ENCODE measurements at places on chromosomes 2 and 18.
A peak's percentile ranks its signal among the peaks of the same experiment; 100 is the strongest.

- DNase-seq, result no peak
Measured at GRCh38 chr2:105934467-105934866, 189.8 kb downstream of the NCK2 start.

- no peak for DNase-seq
Measured at GRCh38 chr2:28610583-28611201, 114.8 kb downstream of the PLB1 start.

DNA sequence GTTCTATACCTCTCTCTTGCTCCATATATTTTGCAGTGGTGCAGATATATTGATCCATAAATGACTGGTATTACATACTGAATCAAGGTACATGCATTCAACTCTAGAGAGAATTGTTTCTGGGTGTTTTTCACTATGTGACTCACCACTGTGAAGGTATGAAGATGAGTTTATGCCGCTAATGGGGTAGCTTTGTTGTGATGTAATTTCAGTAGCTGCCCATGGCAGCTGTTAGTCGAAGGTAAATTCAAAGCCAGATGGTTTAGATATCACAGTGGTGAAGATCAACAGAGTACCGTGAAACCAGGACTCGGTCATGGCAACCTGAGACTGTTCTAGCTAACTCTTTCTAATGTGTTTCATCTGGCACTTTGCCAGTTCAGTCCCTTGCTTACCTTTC is 50.4 kb downstream of the PKP4 start:
- DNase-seq, result no peak

- no peak for DNase-seq
Measured at GRCh38 chr2:168819050-168819715, 16.7 kb downstream of the NOSTRIN start.

DNA sequence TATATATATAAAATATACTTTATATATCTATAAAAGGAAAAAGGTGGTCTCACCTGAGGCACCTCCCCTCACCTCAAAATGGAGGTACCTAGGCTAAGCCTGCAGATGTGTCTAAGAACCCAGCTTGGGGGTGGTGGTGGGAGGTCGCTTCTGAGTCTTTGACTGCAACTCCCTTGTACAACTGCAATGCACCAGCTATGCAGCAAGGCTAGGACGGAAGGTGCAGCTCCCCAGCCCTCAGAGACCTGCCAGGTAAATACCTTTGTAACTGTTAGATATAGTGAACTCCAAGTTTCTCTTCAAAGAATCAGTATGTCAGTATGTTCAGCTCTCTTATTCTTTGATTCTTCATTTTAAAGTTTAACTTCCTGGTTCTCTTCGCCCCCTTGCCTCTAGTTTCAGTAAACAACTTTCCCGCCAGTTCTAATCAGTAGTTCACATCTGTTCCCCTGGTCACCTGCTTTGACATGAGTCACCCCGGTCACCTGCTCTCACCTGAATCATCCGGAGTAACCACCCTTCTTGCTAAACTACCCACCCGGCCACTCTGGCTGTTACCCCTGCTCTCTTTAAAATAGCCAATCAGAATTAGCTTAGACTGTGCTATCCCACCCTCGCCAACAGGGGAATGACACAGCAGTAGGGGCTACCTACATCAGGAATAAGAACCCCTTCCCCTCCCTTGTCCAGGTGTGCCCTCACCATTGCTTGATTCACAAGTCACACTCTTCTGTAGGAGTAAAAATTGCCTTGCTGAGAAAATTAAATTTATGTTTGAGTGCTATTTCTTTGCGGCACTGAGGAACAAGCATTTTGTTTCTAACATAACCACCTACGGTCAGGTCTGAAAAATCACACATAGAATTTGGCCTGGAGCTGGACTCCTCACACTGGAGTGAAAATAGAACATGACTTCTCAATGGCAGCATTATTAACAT is 24.7 kb upstream of the IMPA2 start:
- no peak for DNase-seq

GRCh38 chr2:70569559-70569958 is 15.9 kb upstream of the TGFA start:
- no peak for DNase-seq

- no peak for DNase-seq
Measured at GRCh38 chr18:75253784-75254183, 43.2 kb downstream of the TSHZ1 start.

DNA sequence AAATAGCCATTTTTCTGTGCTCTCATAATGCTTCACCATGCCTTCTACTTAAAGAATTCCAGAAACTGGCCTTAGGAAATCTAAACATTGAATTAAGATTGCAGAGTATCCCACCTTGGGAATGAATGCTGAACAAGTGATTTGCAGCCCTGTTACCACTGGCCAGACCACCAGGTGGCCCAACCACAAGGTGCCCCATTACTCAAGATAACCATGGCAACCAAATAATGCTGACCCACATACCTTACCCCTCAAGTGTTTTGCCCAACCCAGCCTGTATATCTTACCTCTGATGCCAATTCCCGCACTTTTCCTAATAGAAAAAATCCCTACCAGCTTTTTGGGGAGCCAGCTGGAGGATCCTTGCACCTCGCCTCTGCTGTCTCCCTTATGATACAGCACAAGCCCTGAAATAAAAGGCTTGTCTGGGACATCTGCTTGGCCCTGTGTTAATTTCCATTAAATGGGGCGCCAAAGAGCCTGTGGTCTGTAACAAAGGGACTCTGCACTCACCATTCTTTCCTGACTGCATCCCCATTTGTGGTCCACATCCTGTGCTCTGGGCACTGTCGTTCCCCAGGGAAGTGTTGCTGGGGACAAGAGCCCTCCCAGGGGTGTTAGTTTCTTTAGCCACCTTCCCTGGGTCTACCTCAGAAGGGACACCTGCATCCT is 17.3 kb upstream of the KCNF1 start:
- DNase-seq, result no peak

DNA sequence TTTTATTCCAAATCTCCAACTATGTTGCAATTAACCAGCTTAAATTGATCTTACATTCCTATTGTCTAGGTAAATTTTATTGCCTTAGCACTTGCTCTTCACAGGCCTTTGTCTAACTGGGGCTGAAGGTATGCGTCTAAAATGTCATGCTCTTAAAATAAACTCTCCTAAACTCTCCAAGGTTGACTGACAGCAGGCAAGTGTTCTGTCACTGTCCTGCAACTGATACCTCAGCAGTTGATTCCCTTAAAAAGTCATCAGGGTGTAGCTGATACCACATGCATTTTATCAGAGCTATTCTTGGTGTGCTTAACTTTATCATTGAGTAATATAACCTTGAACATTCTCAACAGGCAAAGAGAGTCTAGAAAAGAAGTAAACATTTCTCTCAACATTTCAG is 680 bp downstream of the TTN start:
- no peak for DNase-seq

GRCh38 chr2:191899410-191899809 is 52.5 kb upstream of the CAVIN2 start:
- DNase-seq, result no peak

- DNase-seq, result peak; percentile 1
Measured at GRCh38 chr18:58640891-58641610, 12.2 kb upstream of the ALPK2 start.

DNA sequence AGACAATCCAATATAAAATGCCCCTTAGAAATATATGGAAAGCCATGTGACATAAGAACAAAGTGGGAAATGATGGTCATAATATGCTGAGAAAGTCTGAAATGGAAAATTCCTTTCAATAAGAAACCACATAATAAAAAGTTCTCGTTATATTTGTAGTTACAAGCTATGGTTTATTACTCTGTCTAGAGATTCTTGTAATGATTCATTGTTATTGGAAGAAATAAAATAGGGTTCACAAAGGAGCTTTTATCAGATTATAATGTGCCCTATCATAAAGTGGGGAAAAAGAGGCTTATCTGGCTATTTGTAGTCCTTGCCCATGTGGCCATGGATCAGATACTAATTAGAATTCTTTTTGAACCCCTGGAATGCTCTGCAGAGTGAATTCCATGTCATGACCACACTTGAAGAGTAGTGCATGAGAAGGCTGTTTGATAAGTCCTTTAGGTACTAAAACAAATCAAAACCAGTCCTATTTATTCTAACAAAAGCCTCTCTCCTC is 420.7 kb upstream of the NRP2 start:
- no peak for DNase-seq

DNA sequence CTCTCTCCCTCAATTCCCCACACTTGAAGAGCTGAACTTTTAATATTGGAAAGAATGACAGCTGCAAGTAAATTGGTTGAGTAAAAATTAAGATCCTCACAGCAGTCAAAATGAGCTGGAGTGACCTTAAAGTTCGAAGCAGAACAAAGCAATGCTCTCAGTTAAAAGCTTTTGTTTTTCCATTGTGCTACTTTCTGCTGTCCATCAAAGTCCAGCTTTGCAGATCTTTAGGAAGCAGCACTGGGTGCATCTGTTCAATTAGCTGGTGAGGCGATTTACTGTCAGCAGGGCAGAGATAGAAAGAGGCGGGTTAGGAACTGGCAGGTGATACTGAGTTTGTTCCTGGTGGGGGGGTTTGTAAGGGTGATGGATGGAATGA is 834.8 kb downstream of the CPS1 start:
- no peak for DNase-seq

DNA sequence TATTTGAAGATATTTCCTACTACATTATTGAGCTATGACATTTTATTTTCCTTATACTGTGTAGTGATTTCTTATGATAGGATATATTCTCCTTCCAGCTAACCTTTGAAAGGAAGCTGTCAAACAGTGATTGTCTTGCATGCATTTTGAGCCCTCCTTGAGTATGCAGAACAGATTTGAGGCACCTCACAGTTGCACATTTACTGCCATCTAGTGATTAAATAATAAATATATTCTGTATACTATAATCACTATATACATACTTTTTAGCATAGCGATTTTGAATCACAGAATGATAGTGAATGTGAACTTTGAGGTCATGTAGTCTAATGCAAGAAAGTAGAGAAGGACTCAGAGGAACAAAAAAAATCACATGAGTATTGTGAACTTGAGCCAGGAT is 268.4 kb upstream of the CDH19 start:
- DNase-seq, result no peak

- DNase-seq, result no peak
Measured at GRCh38 chr2:12618576-12618975, 98.2 kb upstream of the TRIB2 start.

GRCh38 chr2:172273910-172274571 is 153.3 kb upstream of the ITGA6 start:
- DNase-seq, result no peak

- no peak for DNase-seq
Measured at GRCh38 chr2:72933646-72934151, 16.4 kb downstream of the EMX1 start.

DNA sequence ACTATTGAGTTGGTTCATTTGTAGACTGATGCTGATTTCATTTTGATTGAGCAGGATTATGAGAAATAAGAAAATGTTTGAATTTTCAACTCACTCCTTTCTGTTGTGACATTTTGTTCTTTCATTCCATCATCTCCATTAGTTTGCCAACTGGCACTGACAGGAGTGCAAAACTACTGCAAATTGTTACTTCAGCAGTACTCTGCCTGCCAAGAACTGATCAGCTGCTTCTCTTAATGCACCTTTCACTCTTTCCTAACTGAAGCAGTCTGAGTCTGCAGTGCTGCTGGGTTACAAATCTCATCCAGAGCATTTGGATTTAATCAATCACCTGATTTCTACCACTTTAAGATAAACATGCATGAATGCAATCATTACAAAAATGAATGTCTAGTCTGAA is 70.9 kb downstream of the TMEFF2 start:
- no peak for DNase-seq

DNA sequence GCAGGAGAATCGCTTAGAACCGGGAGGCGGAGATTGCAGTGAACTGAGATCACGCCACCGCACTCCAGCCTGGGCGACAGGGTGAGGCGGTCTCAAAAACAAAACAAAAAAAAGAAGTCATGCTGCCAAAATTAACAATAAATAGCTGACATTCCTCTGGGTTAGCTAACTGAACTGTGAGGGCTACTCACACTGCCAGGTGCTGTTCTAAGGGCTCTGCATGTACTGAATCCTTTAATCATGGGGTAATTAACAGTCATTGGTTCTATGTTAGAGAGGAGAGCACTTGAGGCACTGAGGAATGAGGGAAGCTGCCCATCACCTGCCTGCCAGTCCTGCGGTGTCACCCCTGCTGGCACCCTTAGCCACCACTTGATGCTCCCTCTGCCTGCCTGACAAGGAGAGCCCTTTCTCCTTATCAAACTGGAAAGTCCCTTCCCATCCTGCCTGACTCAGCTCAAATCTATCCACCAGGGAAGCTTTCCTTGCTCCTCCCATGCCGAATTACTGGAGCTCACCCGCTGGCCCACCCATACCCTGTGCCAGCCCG is 73.0 kb upstream of the RIOK3 start:
- no peak for DNase-seq

DNA sequence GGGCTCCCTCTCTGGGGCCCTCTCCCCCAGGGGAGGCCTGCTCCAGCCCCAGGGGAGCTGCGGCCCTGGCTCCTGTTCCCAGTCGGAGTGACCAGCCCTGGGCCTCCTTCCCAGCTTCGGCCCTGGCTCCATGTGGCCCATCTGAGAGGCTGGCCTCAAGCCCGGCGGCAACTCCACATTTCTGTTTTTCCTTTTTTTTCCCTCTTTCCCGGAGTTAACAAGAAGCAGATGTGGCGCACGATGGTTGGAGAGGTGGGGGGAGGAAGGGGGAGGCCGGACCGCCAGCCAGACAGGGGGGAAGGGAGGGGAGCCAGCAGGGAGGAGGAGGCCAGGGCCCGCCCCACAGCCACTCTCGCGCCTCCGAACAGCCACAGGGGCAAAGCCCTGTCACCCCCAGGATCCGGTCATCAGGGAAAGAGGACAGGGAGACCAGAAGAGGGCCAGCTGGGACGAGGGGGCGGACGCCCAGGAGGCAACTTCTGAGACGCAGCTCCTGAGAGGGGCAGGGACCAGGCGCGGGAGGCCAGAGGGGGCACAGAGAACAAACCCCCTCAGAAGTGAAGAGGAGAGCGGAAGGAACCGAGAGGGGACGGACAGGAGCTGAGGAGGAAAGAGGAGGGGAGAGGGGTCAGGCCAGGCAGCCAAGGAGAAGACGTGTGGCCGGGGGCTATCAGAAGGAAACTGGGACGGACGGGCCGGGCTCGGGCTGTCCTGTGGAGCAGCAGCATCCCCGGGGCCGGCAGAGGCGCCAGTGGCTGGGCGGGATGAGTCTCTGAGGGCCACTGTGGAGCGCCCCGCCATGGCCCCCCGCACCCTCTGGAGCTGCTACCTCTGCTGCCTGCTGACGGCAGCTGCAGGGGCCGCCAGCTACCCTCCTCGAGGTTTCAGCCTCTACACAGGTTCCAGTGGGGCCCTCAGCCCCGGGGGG is at the start of gene EMILIN1:
Gene EMILIN1, plus strand, starts transcription at position 349 of the 928 bp plus-strand sequence. Its CDS starts 451 bp downstream, at position 800.
- DNase-seq, result no peak

GRCh38 chr2:237558961-237559641 is 7.3 kb upstream of the PRLH start:
- DNase-seq, result no peak

DNA sequence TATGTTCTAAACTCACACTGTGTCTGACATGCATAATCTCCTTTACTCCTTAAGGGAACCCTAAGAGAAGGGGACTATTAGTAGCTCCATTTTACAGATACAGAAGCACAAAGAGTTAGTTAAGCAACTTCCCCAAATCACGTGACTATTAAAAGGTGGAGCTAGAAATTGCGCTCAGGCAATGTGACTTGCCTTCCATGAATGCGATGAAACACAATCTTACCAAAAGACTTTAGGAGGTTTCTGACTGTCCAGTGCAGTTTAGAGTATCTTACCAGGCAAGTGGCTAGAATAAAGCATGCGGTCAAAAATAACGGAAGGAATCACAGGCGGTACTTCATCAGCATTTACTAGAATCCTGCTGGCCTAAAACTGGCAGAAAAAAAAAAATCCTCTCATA is 70.4 kb downstream of the ZNF521 start:
- DNase-seq, result no peak

- no peak for DNase-seq
Measured at GRCh38 chr2:195675783-195676427, 18.9 kb downstream of the SLC39A10 start.

GRCh38 chr18:21134895-21135294 is 23.3 kb upstream of the ROCK1 start:
- no peak for DNase-seq
